Activated naive CD4-positive, alpha-beta T cell treated with anti-CD3 and anti-CD28 coated beads, Interleukin-2, amount 10 ng/mL, durations not matched to agents 7 days and 5 days (primary cell): ENCODE measurements at places on chromosomes 12 and 14.

DNA sequence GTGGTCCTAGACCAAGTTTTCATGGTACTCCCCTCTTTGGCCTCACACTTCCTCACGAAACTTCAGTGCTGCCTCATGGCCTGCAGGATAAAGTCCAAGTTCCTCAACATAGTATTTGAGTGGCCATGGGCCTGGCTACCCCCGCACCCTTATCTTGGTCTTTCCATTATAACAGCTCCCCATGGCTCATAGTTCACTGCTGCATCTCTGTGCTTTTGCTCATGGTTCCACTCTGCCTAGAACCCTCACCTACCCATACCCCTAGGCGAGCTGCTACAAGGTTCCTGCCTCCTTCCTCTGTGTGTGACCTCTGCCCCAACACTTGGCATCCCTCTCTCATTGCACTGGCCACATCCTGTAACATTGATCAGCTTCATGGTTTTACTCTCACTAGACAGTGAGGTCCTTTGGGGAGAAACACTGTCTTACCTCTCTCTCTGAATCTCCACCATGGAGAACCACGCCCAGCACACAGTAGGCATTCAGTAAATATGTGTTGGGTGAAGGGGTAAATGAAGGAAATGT, 158.9 kb downstream of the GPR65 start:
- DNase-seq: no peak

DNA sequence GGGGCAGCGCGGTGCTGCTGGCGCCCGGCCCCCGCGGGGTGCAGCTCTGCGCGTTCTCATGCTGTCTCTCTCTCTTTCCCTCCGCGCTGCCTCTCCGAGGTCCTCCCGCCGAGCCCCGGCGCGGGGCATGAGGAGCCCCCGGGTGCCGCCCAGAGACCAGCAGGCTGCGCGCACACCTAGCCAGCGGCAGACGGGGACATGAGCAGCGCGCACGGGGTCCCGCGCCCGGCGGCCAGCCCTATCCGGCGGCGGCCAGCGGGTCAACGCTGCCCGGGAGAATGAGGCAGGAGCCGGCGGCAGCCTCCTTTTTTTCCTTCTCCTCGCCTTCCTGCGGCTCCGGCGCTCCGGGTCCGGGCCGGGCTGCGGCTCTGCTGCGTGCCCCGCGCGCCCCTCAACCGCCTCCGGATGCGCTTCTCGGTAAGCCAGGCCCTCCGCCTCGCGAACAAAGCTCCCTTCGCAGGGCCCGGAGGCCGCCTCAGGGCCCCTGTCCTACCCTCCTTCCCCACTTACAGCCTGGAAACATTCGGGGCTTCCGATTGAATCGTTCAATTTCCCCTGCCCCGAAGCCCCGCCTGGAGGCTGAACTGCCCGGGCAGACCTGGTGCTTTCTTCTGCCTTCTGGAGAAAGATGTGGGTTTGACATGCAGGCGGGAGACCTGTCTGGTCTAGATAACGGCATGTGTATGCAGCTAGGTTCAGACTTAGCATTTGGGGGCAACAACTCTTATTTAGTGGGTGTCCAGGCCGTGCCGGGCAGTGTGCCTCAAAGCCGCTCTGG, at the start of gene TUNAR:
TUNAR (plus strand) TSS at position 72 of the 778 bp plus-strand sequence.
- no peak for DNase-seq

GRCh38 chr12:121439715-121440114, 39.8 kb downstream of the RNF34 start:
- DNase-seq: no peak

GRCh38 chr12:39012870-39013269, 107.5 kb upstream of the CPNE8 start:
- DNase-seq: no peak

GRCh38 chr14:48974994-48975393, 611.2 kb downstream of the RPS29 start:
- DNase-seq: no peak

- no peak for DNase-seq
Measured at GRCh38 chr12:112297188-112297587, 85.0 kb downstream of the HECTD4 start.

DNA sequence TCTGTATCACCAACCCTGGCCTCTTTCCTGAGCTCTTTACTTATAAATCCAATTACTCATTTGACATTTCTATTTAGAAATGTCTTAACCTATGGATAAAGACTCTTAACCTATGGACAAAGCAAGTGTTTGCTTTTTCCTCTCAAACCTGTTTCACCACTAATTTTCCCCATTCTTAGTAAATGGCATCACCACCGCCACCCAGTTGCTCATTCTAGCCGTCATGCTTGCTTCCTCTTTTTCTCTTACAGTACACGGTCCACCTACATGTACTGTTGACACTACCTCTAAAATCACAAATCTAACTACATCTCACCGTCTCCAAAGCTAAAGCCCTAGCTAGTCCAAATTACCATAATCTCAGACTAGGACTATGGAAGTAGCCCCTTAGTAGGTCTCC, 60.0 kb downstream of the CAPS2 start:
- no peak for DNase-seq

- no peak for DNase-seq
Measured at GRCh38 chr14:89236851-89237250, 180.2 kb downstream of the FOXN3 start.

- no peak for DNase-seq
Measured at GRCh38 chr12:55385891-55386290, 14.4 kb upstream of the OR6C65 start.

GRCh38 chr14:52724360-52724644, 5.7 kb upstream of the STYX start:
- no peak for DNase-seq

DNA sequence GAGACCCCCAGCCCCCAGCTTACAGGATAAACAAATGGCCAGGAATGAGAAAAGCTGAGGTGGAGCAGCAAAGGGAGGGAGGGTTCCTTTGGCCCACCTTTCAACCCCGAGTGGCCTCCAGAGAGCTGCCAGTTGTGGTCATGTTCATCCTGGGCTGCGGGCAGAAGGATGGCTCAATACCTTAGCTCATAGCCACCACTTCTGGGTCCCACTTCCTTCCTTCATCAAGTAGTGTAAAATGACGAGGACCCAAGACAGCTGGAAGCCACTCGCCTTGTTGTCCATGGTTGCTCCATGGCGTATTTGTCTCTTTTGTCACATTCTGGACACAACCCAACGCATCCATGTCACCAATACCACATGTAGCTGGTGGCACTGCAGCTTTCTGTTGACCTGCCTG, 24.2 kb downstream of the CRACR2A start:
- DNase-seq: peak; percentile 37

DNA sequence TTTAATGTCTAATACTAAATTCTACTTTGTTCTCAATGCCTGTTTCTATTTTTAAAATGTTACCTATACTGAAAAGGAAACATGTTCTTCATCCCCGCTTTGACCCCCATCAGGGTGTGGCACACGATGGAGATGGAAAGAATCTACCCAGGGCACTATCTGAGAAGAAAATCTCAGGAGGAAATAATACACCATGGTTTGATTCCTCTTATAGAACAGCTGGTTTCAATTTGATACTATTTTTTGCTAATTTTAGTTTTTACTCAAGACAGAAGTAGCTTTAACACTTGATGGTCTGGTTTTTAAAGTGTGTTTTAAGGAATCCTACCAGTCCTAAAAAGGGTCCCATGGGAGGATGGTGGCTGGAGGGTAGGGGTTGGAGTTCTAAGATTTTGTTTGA, 56.7 kb downstream of the PPM1H start:
- no peak for DNase-seq

DNA sequence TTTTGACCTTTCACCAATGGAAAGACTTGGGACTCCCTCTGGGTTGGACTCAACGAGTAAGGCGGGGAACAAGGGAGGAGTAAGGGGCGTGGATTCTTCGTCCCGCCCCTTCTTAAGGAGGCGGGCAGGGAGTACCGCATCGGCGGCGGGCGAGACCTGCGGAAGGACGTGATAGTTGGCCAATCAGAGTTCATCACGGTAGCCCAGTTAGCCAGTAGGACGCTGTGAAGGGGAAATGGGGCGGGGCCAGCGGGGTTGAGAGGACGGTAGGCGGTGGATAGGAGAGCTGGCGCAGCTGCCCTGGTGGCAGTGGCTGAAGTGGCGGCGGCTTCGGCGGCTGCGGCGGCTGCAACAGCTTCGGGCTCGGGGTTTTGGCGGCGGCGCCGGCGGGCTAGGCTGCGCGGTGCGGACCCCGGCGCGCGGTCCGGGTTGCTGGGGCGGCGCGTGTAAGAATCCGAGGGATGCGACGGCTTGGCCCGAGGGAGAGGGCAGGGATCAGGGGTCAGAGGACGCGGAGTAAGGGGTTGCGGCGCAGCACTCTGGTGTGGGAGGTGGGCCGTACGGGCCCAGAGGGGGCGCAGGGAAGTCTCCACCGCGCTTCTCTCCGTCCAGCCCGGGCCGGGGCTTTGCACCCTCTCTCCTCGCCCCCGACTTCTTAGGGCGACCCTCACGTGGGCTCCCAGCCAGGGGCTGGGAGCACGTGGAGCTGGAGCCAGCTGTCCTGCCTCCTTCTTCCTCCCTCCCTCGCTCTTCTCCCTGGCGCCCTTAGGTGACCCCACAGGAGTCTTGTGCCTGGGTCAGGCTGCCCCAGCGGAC, at the start of gene TPCN1:
TPCN1 (plus strand) TSS at position 284 of the 816 bp plus-strand sequence. CDS start 5,389 bp downstream, outside the sequence.
- peak; percentile 100 for DNase-seq

DNA sequence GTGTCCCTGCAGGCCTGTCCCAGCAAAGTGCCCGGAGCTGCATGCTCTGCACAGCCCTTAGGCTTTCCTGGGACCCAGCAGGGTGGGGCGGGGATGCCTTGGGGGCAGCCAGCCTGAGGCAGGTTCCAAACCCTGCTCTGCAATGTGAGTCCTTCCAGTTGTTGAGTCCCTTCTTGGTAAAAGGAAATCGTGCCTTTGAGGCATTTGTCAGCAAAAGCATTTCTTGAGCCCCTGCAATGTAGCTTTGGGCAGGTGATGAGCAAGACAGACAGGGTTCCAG, 38.1 kb upstream of the TRAF3 start:
- no peak for DNase-seq

- no peak for DNase-seq
Measured at GRCh38 chr14:53338192-53338591, 185.1 kb upstream of the DDHD1 start.

GRCh38 chr12:131459773-131460365, 251.0 kb upstream of the SFSWAP start:
- no peak for DNase-seq

GRCh38 chr12:69649529-69649928, 38.8 kb upstream of the LRRC10 start:
- DNase-seq: no peak

- DNase-seq: no peak
Measured at GRCh38 chr12:94308612-94309011, 151.1 kb downstream of the CEP83 start.
